EL (cell line): ENCODE measurements at places on chromosomes 3 and 15.

- peak; percentile 95 for DNase-seq
These were observed 11.0 kb upstream of the ARL14 start for GRCh38 chr3:160665784-160666526.

- no peak for DNase-seq
These were observed 215.1 kb upstream of the MLF1 start for GRCh38 chr3:158355623-158356588.

DNA sequence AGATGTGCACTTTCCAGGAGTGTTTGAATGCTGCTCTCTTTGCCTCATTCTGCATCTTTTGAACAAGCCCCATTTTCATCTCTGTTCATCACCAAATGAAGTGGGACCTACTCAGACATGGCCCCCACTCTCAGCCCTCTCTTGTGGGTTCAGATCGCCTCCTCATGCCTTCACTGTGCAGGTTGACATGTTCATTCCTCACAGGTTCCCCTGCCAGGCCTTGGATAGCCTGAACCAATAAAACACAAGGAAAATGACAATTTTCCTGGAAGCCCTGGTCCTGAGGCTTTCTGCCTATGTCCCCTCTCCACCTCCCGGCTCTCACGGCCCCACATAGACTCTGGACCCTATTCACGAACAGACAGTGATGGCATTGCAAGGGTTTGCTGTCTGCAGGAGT lies 17.7 kb downstream of the KLF15 start:
- DNase-seq: no peak

DNA sequence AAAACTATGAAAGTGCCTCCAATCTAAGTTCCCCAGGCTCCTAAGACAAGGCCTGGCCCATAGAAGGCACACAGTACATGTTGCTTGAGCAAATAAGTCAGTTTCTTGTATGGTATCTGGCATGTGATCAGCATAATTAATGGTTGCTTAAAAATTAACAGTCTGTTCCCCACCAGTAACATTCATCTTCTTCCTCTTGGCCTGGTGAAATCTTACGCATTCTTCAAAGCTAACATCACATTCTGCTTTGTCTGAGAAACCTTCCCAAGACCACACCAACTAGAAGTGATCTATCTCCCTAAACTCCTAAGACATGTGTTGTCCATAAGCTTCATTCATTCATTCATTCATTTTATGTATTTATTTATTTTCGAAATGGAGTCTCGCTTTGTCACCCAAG lies 48.1 kb downstream of the LIPC start:
- no peak for DNase-seq

GRCh38 chr3:127666676-127667075 lies 6.1 kb upstream of the ABTB1 start:
- DNase-seq: no peak

- no peak for DNase-seq
These were observed 576.7 kb downstream of the DIPK2A start for GRCh38 chr3:144548346-144548745.

GRCh38 chr15:85733416-85733815 lies 61.3 kb downstream of the KLHL25 start:
- no peak for DNase-seq

DNA sequence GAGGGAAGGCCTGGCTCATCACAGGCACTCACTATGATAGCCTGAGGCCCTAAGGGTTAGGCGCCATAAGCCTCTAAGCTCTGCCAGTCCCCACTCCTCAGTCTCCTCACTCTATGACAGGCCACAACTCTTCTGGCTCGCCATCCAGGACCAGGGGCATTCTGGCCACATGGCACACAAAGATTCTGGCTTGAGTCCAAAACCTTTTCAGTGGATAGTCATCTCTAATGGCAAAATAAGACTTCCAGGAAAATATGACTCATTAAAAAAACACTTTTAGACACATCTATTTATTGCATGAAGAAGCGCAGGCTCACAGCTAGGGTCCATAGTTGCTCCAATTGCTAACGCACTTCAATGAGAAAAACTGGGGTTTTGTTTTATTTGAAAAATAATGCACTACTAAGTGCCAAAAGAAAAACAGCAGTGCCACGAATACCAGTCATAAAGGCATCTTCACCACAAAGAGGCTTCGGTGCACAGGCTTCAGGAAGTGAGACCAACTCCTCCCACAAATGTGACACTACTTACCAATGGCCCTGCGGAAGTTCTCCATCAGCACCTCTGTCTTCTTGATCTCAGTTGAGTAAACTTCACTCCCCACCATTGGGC lies 11.1 kb downstream of the RUVBL1 start:
- DNase-seq: peak; percentile 94
